ENCODE measurements at places on chromosomes 3 and 15.

- DNase-seq = no peak
Observed at GRCh38 chr3:110569073-110569472, 502.5 kb upstream of the NECTIN3 start.

- DNase-seq = no peak
Observed at GRCh38 chr3:70829092-70829491, 516.7 kb upstream of the MDFIC2 start.

GRCh38 chr3:26460985-26461384 lies 161.6 kb upstream of the LRRC3B start:
- no peak for DNase-seq

DNA sequence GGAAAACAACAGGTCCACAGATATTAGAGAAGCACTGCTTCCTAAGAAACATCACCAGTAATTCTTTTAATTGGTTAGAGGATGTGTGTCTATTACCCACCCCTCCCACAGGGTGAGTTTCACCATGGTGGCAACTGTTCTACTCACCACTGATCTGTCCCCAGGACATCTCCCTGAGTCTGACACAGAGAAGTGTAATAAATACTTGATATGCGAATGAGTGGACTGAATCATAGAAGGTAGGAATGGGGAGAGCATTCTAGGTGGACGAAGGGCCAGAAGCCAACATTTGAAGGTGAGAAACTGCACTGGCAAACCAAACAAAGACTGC lies 452.7 kb upstream of the PROK2 start:
- no peak for DNase-seq

GRCh38 chr3:112092496-112093179 lies 6.4 kb downstream of the C3orf52 start:
- DNase-seq = no peak

GRCh38 chr3:54507876-54508460 lies 385.6 kb downstream of the CACNA2D3 start:
- DNase-seq = no peak

Data from left forelimb (tissue), 1 donor.